ENCODE measurements at places on chromosomes 13 and 19. TPM values are rescaled to one million over a fixed set of nuclear protein-coding genes. Genes with fewer than 3 reads are reported as not detected.

KIR3DL2 gene
- not detected for total RNA-seq

IRGC gene
- not detected for total RNA-seq

CCDC70 gene
- total RNA-seq = not detected

PLIN4 gene
- 0.43 TPM for total RNA-seq

PCDH17 gene
- 0.16 TPM for total RNA-seq

GPC5 gene
- total RNA-seq = not detected

CD37 gene
- not detected for total RNA-seq
